ENCODE measurements at places on chromosomes 3 and 15.

GRCh38 chr3:167930453-167930852 lies 165.3 kb downstream of the GOLIM4 start:
- DNase-seq = no peak

DNA sequence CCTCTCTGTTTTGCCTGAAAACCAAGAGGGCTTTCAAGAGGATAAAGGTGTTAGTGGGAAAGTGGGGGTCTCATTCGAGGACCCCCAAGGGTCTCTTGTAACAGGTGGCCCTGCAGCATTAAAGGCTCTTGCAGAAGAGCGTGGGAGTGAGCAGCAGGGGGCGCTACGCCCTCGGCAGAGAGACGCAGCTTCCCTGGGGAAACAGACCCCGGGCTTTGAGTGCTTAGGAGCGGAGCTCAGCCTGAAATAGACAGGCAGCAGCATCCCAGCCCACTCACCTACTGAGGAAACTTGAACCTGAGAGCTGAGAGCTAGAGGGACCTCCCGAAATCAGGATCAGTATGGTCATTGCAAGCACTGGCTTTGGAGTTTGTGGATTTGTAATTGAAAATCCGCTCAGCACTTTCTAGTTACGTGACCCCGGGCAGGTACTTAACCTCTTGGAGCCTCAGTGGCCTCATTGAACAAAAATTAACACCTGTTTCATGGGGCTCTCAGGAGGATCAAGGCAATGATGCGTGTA lies 25.7 kb downstream of the RPLP1 start:
- DNase-seq = no peak

GRCh38 chr15:71245588-71245987 lies 130.3 kb downstream of the THSD4 start:
- no peak for DNase-seq

DNA sequence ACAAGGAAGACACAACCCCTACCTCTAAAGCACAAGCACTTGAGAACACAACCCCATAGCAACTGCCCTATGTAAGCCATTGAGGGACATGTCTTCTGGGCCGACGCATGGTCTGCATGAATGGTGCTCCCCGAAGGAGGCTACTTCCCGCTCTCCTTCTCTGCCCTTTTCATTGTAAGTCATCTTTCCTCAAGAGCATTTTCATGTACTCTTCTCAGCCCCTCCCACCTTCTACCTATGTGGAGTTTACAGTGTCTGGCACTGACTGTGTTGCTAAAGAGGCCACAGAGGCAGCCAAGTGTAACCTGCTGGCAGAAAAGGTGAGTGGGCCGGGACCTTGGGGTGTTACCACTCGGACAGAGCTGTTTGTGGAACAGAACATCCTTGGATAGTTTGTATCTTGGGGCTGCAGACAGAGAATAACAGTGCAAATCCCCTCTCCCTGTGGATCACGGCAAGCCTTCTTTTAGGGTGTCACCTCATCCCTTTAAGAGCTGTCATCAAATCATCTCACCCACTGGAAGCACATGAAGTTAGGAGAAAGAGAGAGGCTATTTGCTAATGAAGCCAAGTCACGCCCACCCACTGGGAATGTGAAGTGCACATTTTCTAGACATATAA lies 5.6 kb downstream of the AHSG start:
- no peak for DNase-seq

- DNase-seq = no peak
These were observed 126.9 kb downstream of the LSAMP start for GRCh38 chr3:116318370-116318769.

GRCh38 chr3:117298273-117298672 lies 588.7 kb downstream of the TUSC7 start:
- no peak for DNase-seq
